Non-pigmented ciliary epithelial cell (primary cell): ENCODE measurements at places on chromosomes 12 and 14.
A peak's percentile ranks its signal among the peaks of the same experiment; 100 is the strongest.

DNA sequence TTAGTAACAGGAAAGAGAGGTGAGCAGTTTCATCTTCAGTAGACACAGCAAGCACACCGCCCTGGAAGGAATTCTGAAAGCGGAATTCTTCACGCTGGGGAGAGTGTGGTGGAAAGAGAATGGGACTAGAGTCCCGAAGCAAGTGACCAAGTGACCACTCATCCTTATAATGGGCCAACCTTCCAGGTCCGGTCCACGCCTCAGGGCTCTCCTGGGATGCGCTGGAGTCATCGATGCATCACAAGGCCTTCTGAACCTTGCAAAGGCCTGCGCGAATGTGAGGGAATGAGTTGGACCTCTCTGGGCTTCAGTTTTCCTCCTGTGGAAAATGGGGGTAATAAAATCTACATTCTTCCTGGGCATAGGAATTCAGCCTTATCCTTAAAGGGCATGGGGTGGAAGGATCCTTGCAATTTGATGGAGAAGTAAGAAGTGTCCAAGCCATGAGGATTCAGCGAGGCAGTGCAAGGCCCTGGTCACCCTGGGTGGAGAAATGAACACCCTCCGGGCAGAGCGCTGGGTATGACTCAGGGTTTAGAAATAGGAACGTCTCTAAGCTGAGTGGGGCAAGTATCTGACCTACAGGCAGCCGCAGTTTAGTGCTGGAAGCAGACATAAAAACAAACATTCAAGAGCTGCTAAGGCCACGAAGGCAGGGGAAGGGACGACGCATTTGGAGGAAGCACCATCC, 97.7 kb downstream of the SETD3 start:
- DNase-seq: no peak

- no peak for DNase-seq
Observed at GRCh38 chr12:90652280-90652679, 302.7 kb downstream of the CCER1 start.

- peak; percentile 27 for DNase-seq
Observed at GRCh38 chr12:23204933-23205778, 580.2 kb downstream of the ETNK1 start.

DNA sequence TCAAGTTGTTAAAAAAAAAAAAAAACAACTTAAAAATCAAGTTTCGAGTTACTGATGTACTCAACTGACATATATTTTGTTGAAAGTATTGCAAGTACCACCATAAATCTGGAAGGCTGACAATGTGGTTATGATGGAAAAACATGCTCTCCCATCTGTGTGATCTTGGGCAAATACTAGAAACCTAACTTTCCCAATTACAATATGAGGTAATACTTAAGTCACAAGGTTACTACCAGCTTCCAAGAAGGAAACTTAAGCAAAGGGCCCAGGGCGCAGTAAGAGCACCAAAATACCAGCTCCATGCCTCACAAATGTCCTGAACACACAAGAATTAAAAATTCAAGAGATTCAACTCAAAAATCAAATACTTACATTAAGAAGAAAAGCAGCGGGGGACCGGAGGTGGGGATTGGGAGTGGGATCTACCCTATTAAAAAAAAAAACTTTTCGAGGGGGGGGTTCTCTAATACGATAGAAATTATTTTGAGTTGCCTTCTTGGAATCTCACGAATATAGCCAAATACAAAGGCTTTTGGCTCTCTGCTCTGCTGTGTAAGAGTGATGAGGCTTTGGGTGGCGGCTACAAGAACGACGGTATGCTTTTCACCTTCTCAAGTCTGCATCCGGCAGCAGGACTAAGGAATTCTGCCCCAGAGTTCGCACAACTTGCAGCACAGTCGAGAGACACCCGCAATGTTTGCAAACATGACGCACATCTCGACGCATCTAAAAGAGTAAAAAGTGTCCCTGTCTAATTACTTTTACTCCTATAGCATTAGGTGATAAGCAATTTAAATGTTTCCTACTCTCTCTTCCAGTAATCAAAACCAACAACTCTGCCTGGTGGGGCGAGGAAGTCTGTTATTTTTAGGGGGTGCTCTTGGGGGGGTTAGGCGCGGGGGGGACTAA, 1.1 kb downstream of the SAV1 start:
- no peak for DNase-seq

DNA sequence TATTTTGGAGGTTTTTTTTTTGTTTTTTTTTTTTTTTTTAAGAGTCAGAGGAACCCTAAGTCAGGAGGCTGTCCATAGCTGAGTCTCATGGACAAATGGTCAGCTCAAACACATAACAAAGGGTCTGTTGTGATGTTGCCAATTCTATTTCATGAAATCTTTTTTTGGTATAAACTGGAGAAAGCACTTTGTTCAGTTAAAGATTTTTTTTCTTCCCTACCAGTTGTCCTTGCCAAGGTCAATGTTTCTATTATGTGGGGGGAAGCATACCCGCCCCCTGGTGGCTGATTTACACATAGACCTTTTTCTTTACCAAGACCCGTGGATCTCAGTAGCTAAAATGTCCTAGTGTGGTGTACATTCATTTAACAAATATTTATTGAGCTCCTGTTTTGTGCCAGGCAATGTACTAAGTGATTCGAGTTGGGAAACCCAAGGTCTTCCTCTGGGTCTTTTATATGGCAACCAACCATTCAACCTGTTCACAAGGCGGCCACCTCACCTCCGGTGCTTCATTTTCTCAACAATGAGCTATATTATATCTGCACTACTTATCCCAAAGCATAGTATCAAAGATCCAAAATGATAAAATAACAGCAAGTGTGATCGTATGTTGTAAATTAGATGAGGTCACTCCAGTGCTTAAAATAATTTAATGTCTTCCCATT, 214.5 kb downstream of the PAH start:
- DNase-seq: peak; percentile 19

DNA sequence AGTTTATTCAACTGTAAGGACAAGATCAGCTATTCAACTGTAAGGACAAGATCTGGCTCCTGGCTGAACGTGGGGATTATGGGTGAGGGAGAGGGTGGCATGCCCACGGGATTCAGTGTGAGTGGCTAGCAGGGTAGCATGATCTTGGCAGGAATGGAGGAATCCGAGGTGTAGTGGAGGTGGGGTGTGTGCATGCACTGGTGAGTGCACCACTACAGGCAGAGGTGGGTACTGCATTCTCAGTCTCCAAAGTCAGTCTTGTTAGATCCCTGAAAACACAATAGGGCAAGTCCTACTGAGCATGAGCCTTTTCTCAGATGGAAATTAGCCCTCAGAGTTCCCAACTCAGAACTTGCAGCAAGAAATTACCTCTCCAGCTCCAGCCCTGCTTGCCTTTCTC, 32.2 kb upstream of the DCD start:
- DNase-seq: no peak

DNA sequence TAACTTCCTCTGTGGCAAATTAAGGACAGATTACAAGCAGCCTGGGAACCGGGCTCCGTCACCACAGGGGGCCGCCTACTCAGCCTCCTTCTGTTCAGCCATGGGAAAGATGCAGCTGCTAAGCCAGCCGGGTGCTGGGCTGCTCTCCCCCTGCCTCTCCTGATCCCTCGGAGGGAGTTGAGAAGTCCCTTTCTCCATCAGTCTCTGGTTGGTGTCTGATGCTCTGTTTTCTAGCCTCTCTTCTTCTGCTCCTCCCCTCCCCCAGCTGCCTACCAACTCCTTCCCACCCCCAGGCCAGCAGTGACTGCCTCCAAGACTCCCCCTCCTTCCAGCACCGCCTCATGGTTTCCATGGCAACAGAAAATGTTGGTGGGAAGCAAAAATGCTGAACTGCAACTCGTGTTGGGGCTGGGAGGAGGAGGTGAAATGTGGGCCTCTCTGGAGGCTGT, 486.7 kb downstream of the APAF1 start:
- DNase-seq: peak; percentile 13

DNA sequence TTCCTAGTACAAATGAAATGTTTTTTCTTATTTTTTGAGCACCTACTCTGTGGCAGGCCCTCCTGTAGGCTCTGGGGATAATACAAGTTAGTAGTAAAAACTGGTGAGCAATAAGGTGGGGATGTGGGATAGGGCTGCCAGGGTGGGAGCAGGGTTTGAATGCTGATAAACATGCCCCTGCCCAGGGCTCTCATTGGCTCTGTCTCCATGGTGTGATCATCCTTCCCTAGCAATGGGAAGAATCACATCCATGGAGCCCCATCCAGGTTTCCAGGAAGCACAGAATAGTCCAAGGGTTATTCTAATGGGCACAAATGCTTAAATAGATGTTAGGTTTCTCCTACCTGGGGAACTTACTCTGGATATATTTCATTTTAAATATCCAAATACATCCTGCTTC, 45.5 kb downstream of the GIT2 start:
- no peak for DNase-seq

- DNase-seq: no peak
Observed at GRCh38 chr14:90388437-90388836, 8.4 kb upstream of the CALM1 start.

- no peak for DNase-seq
Observed at GRCh38 chr12:24415934-24416333, 466.5 kb upstream of the SOX5 start.

DNA sequence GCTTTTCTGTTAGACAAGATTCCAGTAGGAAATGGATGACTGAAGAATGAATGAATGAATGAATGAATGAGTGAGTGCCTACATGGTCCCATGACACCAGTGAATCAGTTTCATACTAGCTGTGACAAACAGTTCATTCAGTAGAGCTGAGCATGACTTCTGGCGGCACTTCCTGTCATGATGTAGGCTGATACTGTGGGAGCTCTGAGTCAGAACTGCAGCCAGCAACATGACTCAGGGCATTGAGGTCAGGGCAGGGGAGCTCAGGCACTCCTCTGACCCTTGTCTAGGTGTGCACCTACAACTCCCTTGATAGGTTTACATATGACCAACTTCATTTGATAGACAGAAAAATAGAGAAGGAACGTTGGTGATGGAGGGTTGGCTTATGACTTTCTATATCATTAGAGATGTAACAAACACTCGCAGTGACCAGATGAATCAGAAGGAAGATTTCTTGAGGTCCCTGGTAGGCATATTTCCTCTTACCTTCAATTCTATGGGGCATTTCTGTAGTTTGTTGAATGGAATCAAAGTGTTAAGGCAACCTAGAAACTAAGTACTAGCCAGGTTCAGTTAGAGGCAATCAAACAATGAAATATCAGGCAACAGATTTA, 139.3 kb upstream of the ARHGAP5 start:
- peak; percentile 62 for DNase-seq

DNA sequence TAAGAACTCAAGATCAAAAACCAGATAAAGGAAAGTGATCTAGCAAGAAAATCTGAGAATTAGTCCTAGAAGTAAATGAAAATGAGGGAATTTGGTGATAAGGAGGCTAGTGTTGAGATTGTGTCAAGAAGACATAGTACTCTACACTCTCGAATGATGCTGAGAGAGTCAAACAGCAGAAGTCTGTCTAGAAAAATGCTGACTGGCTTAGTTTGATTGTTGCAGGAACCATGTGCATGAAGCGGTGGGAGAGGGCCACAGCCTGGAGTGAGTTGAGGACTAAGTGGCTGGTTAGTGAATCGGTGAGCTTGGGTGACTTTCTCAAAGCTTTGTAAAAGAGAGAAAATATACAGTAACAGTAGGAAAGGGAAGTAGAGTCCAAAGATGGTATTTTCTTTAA, 124.5 kb downstream of the LRIG3 start:
- no peak for DNase-seq

DNA sequence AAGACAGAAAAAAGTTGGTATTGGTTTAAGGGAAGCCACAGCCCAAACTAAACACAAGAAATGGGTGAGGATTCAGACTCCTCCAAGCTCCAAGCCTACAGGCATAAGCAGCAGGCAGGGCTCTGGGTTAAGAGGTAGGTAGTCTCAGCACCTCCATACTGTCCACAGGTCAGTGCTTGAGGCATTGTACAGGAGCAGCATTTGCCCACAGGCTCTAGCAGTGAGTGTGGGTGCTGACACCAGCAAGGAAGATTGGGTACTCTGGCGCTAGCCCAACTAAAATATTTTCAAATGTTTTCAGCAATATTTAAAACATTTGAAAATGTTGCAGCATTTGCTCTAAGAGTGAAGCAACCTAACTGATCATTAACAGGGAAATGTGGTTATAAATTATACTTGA, 33.1 kb downstream of the FERMT2 start:
- DNase-seq: no peak

DNA sequence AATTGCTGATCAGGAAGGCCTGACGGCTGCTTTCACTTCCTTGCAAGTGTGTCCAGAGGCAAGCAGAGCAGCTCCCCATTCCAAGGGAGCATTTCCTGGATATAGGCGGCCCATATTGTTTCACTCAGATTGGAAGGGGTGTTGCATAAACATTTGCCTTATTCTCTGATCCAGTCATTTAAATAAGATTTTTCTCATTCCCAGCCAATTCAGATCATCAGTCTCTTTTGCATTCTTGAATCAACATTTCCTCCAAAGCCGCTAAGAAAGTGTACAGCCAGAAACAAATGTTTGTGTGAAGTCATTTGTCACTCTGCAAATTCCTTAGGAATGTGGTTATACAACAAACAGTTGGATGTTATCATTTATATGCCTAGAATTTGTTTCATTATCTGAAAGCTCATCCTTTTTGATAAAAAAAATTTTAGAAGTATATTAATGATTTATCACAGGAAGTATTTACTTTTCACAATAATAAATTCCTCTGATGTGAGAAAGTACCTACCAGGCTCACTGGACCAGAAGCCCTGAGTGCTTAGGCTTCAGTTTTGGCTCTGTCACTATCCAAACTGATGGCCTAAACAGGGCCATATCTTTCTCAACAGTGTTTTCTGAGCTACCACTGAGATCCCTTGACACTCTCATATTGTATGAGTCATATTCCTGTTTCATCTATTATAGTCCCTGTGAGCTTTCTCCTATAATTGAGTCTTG, 379.6 kb downstream of the CCDC91 start:
- no peak for DNase-seq

DNA sequence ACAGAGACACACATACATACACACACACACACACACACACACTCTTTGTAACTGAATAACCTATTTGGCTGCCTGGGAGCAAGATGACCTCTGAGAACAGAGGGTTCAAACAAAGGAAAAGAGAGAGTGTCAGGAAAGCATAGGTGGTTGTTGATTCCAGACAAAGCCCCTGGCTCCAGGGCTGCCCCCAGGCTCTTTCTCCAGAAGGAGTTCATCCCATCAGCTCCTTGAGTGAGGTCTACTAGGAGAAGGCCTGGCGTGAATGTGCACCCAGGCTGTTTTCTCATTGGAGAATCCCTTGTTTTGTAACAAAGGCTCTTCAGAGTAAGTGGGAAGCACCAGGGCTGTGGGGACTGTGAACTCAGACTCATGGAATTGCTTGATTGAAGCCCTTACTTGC, 151.9 kb downstream of the EMP1 start:
- DNase-seq: no peak

DNA sequence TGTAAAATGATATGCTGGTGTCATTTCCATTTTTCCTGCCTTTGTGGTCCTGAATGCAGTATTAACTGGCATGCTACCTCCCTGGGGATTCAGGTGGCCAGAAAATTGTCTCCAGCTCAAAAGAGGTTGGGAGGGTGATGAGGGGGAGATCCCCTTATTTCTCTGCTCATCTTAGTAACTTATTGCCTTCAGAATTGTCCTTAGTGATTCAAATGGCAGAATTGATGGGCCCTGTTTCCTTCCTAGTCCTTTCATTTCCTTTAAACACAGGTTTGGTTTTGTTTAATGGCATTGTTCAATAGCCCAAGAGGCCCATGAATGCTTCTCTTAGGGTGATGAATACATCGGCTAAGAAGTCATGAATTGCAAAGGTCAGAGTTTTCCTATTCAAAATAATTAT, 207.0 kb downstream of the SLC41A2 start:
- DNase-seq: no peak

GRCh38 chr12:31835276-31835882, 106.6 kb upstream of the AMN1 start:
- no peak for DNase-seq

- DNase-seq: no peak
Observed at GRCh38 chr14:61151251-61151650, 129.9 kb downstream of the TMEM30B start.

GRCh38 chr14:21215130-21215878, 53.9 kb downstream of the HNRNPC start:
- no peak for DNase-seq
